ENCODE measurements at places on chromosomes 1 and 21.

GRCh38 chr1:245234217-245235081, 79.7 kb downstream of the KIF26B start:
- no peak for DNase-seq

GRCh38 chr1:209809611-209810010, 3.7 kb upstream of the IRF6 start:
- DNase-seq, result no peak

- no peak for DNase-seq
Observed at GRCh38 chr1:201335174-201335870, 42.2 kb downstream of the TNNT2 start.

DNA sequence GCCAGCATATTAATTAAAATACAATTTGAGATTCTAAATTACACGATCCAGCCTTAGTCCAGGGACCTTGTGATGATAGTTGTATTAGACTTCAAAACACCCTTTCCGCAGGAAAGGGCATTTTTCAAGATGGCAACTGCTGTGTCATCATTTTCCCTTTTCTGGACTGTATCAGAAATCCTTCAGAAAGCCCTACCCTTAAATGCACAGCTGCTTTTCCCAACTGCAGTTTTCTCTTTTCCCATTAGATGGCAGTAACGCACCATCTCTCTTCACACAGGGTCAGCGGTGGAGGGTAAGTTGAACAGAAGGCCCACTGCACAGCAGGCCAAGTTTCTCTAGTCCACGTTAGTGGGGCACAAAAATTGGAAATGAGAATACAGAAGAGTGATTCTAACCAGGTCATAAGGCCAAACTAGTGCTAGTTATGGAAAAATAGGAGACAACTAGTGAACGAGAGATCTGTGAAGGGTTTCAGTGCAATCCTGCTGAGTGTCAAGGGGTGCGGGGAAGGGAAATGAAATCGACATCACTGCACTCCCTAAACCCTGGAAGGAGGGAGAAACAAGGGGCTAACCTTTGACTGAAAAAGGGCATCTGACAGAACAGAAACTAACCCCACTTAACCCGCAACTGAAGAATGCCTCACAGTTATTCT, 22.1 kb upstream of the TDRD10 start:
- peak; percentile 82 for DNase-seq

DNA sequence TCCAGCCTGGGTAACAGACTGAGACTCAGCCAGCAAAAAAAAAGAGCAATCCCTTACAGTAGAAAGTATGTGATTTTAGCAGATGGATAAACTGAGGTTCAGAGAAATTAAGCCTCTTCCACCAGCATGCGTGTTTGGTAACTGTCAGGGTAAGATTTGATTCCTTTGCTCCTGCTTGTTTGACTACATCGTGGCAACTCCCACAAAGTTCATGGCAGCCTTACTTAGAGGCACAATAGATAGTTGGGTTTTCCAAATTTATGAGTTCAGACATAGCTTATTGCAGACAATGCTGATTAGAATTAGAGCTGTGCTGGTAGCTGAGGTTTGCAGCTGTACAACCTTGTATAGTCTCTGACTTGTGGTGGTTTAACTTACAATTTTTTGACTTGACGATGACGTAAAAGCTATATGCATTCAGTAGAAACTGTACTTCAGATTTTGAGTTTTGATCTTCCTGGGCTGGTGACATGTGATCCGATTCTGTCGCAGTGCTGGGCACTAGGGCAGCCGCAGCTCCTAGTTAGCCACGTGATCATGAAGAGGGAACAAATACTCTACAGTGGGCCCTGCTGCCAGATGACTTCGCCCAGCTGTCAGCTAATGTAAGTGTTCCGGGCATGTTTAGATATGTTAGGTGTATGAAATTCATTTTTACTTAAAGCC, 167.8 kb downstream of the DHRS3 start:
- DNase-seq, result no peak

DNA sequence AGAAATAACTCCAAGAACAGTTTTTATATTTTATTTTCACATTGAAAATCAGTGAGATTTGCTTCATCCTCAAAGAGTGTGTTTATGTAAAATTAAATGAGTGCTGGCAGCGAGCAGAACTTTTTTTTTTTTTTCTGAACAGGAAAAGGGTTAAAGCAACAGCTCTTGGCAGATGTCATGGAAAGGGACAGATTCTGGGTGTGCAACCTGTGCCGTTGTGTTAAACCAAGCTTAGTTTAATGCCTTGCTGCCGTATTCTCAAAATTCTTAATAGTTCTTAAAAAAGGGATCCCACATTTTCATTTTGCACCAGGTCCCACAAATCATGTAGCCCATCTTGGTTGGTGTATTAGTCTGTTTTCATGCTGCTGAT, 227.4 kb upstream of the VAMP3 start:
- no peak for DNase-seq

DNA sequence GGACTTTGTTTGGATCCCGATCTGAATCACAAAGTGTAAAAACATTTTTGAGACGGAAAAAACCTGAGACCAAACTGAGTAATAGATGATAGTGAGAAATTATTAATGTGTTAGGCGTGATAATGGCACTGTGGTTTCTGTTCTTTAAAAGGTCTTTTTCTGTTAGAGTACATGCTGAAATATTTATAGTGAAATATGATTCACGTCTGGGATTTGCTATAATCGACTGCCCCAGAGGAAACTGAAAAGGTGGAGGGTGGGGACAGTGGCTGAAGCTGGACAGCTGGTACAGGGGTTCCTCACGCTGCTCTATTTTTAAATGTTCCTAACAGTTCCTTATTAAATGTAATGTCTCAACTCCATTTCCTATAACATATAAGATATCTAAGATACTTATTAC, 11.2 kb downstream of the URB1 start:
- peak; percentile 18 for DNase-seq

DNA sequence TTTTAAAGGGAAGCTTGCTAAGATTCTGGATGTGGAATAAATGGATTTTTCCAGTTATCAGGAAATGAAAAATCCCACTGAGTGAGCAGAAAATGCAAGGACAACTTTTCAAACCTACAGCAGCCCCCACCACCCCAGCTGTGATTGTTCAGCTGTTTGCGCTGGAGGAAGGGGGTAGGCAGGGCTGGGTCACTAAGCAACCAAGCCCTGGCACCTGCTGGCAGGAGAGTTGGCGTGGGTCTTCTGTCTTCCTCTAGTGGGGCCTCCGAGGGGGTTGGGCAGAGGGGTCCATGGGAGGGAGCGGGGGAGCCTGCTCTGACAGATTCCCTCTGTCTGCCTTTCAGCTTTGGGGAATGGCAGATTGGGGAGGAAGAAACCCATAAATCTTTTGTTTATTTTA, 45.3 kb downstream of the EIF2D start:
- DNase-seq, result no peak

GRCh38 chr1:32919811-32920733, 18.9 kb upstream of the TMEM54 start:
- DNase-seq, result peak; percentile 78
